ENCODE measurements at places on chromosomes 5 and 9.

DNA sequence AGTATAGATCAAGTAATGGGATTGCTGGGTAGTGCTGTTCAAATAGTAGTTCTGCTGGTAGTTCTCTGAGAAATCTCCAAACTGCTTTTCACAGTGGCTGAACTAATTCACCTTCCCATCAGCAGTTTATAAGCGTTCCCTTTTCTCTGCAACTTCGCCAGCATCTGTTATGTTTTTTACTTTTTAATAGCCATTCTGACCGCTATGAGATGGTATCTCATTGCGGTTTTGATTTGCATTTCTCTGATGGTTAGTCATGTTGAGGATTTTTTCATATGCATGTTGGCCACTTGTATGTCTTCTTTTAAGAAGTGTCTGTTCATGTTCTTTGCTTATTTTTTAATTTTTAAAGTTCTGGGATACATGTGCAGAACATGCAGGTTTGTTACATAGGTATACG, 279.2 kb upstream of the NREP start:
- DNase-seq: no peak

GRCh38 chr9:114289106-114289505, 33.8 kb upstream of the ORM1 start:
- DNase-seq: no peak

DNA sequence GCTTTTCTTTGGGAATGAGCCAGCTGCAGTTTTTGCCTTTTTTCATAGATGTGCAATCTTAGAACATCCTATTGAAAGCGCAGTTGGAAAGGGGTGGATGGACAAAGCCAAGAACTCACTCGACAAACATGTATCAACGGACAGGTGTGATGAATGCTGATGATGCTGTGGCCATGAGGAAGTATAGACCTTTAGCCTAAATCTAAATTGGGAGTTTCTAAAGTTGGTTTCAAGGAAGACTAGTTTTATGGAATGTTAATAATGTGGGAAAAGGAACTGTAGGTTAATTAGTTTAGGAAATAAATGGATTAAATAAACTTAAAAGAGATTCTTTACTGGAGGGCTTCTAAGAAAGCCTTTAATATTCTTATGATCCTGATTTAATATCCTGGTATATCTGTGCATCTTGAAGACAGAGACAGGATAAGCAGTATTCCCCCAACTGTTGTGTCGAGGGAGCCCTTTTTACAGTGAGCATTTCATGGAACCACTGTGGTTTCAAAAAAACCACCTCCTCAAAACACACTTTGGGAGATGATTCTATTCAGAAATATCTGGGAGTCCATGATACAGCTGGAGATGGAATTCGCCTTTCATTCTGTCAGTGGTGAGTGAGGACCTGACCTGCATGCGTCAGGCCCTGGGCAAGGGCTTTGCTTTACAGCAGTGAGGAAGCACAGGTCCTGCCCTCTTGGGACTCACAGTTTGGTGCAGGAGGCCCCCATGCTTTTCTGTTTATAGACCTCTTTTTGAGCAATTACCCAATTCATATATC, 82.6 kb downstream of the AOPEP start:
- no peak for DNase-seq

DNA sequence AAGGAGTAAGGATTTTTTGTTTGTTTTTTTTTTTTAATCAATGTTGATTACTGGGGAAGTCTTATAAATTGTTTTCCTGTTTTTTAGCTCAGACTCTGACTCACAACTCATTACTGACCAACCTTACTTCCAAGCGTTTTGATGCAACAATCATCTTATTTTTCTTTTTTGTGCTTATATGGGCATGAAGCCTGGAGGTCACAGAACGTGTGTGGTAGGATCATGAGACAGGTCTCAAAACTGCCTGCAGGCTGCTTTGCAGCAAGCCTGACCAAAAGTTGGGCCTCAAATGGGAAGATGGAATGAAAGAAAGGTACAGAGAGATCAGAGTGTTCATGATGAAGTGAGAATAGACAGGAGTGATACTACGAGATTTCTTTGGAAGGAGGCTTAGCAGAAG, 38.5 kb downstream of the SNCAIP start:
- DNase-seq: no peak

All from NCI-H1092 (cell line).